ENCODE measurements at places on chromosomes 12 and 14.

GRCh38 chr14:71336489-71337192 lies 429.4 kb downstream of the PCNX1 start:
- no peak for DNase-seq

DNA sequence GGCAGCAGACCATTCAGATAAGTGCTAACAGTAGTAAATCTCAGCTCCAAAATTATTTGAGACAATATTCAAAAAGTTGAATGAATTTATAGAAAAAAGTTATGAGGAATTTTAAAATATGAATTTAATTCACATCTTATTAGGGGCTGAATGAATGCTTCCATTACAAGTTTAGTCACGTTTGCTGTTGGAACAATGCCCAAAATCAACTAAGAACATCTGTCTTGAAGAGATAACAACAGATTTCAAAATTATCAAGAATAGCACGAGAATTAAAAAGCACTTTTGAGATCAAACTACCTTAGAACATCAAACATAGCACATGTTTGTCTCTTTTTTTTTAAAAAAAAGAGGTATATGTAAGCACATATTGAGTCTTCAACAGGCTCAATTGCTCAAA lies 115.4 kb upstream of the PPFIA2 start:
- peak; percentile 83 for DNase-seq

GRCh38 chr12:6765634-6766581 lies at the start of gene PTMS:
Gene PTMS, plus strand, starts transcription at chr12:6766363. Its CDS starts 343 bp downstream, at chr12:6766706.
- peak; percentile 100 for DNase-seq

- DNase-seq: no peak
Observed at GRCh38 chr12:19130224-19131024, 891 bp downstream of the PLEKHA5 start.

- DNase-seq: peak; percentile 33
Observed at GRCh38 chr14:77580477-77580876, 36.0 kb downstream of the SPTLC2 start.

DNA sequence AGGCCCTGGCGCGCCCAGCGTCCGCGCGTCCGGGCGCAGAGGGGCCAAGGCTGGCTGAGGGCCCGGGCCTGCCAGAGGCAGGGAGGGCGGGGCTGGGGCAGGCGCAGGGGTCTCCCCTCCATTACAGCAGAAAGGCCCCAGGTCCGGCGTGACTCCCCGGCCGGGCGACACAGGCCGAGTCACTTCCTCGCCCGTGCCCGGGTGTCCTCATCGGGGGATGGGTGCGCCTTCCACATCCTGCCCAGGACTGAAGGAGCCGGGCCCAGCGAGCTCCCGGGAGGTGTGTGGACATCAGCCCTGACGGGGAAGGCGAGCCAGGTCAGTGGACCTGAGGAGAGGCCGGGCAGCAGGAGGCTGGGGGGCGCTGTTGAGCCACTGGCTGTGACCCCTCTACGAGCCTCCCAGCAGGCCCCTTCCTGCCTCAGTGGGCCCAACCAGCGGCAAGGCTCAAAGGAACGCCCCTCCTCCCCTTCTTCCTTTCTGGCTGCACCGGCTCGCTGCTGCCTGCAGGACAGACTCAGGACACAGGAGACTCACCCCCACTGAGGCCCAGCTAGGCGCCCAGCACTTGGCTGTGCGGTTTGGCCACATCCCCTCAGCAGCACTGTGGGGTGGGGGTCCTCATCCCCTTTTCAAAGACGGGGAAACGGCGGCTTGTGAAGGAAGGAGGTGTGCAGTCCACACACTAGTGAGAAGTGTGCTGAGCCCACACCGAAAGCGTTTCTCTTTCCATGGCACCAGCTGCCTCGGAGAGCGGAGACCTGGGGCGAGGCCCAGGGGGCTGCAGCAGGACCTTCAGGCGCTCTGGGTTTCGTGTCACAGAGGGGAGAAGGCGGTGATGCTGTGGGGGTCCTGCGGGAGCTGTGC lies 606 bp downstream of the TNFAIP2 start:
- no peak for DNase-seq

DNA sequence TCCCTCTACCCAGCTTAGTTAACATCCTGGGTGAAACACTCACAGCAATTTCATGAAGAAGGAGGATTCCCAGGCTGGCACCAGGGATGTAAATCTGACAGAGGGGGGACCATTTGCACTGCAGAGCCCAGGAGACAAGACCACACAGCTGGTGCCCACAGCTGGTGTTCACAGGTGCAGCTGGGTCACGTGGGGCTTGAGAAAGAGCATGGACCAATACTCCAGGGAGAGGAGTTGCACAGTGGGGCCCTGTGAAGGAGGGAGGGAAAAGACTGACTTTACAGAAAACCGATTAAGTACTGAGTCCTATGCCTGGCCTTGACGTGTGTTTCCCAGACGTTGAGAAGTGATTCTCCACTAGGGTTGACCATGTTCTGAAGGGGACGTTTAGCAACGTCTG lies 1316.7 kb upstream of the TMEM132C start:
- peak; percentile 15 for DNase-seq

GRCh38 chr14:65939184-65939583 lies 526.7 kb downstream of the FUT8 start:
- no peak for DNase-seq

DNA sequence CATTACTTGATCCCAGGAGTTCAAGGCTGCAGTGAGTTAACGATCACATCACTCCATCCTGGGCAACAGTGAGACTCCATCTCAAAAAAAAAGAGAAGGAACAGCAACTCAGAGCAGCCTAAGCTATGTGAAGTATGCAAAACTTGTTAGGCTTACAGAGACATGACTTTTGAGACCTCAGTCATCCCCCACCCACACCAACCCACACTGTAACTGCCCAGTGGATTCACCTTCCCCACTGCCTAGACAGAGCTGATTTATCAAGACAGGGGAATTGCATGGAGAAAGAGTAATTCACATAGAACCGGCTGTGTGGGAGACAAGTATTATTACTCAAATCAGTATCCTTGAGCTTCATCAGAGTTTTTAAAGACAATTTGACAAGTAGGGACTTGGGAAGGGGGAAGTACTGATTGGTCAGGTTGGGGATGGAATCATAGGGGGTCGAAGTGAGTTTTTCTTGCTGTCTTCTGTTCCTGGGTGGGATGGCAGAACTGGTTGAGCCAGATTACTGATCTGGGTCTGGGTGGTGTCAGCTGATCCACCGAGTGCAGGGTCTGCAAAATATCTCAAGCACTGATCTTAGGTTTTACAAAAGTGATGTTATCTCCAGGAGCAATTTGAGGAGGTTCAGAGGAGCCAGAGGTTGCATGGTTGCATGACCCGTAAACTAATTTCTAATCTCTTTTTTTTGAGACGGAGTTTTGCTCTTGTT lies 6.2 kb upstream of the WDR89 start:
- DNase-seq: no peak

GRCh38 chr12:125443341-125443740 lies 378.1 kb downstream of the AACS start:
- no peak for DNase-seq

GRCh38 chr14:83173687-83174086 lies 1640.0 kb upstream of the SEL1L start:
- DNase-seq: no peak

- DNase-seq: no peak
Observed at GRCh38 chr12:55695349-55695748, 12.4 kb downstream of the ITGA7 start.

DNA sequence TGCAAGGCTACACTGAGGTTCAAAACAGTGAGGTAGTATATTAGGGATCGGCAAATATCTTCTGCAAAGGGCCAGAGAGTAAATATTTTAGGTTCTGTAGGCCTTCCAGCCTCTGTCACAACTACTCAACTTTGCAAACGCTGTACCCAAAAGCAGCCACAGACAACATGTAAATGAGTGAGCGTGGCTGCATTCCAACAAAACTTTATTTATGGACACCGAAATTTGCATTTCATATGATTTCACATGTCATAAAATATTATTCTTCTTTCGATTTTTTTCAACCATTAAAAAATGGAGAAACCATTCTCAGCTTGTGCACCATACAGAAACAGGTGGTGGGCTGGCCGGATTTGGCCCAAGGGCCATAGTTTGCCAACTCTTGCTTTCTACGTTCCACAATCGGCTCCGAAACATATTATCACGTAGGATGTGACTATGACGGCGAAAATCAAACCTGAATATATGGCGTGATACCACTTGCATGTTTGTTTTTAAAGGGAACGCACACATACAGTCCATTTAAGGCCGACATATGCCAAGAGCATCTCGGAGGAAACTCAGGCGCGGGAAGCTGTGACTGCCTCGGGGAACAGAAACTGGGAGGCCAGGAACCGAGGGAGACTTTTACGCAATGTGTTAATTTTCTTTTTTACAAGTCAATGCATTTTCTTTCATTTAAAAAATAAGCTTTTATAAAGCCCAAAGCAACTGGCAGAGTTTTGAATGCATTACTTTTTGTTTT lies 7.1 kb downstream of the NCOR2 start:
- DNase-seq: no peak

- DNase-seq: peak; percentile 71
Observed at GRCh38 chr14:101561145-101561896, at the start of gene DIO3. Gene DIO3, plus strand, starts transcription at chr14:101561495.

DNA sequence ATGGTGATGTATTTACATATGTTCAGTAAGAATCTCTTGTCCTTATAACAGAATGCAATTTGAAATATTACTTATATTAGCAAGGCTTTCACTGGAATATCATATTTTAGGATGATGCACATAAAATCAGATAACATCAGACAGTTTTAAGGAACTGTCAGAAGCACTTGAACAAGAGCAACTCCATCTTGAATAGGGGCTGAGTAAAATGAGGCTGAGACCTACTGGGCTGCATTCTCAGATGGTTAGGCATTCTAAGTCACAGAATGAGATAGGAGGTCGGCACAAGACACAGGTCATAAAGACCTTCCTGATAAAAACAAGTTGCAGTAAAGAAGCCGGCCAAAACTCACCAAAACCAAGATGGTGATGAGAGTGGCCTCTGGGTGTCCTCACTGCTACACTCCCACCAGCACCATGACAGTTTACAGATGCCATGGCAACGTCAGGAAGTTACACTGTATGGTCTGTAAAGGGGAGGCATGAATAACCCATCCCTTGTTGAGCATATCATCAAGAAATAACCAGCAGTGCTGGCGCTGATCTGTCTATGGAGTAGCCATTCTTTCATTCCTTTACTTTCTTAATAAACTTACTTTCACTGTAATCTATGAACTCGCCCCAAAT lies 27.6 kb upstream of the ETV6 start:
- DNase-seq: no peak

DNA sequence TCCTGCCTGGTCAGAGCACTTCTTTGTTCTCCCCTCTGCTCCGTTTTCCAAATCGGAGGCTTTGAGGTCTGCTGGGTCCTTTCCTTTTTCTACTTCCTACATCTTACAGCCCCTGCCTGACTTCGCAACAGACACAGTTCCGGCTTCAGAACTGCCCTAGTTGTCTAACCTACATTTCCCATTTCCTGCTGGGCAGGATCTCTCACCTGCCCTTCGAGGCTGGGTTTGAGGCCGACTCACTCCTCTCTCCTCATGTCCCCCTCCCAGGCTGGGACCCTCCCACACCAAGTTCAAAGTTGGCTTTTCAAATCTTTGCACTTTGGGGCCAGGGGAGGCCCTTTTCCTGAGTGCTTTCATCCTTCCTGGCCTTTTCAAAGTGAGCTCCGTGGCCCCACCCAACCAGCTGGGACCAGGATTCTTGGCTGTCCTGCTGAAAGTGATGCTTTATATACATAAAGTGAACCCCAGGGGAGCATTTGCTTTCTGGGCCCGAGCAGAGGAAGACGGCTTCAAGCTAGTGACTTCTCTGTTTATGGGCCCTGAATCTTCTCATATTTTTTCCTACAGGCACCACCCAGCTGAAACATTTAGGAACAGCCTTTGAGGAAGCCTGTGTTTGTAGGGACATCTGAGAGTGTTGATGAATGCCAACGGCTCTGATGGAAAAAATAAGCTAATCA lies 281.0 kb upstream of the CRY1 start:
- no peak for DNase-seq

DNA sequence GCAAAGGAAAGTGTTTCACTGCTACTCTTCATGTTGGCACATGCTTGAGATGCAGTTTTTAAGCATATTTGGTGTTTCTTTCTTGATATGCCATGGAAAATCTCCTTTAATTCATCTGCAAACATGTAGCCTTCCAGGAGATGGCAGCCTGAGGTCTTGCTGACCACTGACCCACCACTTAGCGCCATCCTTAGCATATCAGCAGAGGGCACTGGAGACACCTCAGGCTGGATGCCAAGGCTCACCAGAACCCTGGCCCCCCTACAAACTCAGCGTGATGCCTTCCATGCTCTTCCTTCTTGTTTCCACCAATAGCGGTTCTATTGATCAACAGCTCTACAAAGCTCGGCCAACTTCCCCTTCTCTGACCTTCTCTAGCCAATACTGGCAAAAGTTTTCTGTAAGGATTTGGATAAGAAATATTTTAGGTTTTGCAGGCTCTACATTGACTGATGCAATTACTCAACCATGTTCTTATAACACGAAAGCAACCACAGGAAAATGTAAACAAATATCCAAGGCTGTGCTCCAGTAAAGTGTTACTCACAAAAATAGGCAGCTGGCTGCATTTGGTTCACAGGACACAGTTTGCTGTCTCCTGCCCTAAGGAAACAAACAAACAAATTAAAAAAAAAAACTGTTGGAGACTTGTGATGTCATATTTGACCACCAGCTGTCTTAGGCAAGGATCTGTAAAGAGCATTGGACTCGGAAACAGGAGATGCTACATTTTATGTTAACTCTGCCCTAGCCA lies 209.7 kb downstream of the SLC15A4 start:
- DNase-seq: no peak

DNA sequence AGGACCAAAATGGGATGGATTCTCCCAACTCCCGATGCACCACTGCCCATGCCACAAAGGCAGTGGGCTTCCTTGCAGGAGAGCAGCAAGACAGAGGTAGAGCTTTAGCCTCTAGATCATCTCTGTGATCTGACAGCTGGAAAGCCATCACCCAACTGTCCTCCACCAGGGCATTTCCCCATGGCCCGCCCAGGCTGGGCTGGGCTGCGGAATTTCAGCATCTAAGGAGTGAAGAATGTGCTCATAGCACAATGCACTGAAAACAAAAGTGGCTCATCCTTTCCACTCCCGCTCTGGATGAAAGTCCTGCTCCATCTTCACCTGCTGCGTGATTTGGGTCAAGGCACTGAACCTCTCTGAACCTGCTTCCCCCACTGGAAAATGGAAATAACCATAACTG lies 5.6 kb downstream of the SYNE3 start:
- DNase-seq: no peak

DNA sequence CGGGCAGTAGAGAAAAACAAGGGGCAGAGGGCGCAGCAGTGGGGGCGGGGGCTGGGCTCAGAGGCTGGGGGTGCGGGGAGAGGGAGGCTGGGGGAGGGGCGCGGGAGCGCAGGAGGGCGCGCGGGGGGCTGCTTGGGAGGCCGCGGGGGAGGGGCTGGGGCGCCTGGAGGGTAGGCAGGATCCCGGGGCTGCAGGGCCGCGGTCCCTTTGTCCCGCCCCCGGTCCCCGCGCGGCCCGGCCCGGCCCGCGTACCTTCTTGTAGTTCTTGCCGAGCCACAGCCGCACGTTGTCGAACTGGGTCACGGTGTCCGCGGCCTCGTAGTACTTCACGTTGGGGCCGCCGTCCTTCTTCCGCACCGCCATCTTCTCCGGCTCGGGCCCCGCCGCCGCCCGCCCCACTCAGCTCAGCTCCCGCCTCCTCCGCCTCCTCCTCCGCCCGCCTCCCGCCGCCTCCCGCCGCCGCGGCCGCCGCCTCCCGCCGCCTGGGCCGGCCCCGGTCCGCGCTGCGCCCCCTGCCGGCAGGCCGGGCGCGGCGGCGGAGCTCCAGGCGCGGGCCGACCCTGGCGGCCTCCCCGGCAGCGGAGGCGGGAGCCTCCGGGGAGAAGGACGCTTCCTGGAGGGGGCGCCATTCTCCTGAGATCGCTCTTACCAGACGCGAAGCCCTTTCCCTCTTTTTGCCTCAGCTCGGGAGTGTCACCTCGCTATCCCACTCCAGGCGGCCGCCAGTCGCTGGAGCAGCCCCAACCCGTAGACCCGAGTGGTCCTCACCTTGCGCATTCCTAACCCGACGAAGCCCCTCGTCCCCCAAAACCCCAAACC lies at the start of gene SMARCC2:
SMARCC2 (minus strand) TSS at position 385 of the 819 bp plus-strand sequence; CDS start at position 363, 22 bp downstream.
- peak; percentile 83 for DNase-seq
